ENCODE measurements at places on chromosomes 16 and 17. TPM values are rescaled to one million over a fixed set of nuclear protein-coding genes. Genes with fewer than 3 reads are reported as not detected.

The HYDIN gene
- 12.9 TPM for polyA plus RNA-seq

The CD68 gene
- polyA plus RNA-seq, result 78.7 TPM

The MT1E gene
- 21.8 TPM for polyA plus RNA-seq

The GDE1 gene
- polyA plus RNA-seq, result 74.6 TPM

Data from right renal pelvis (tissue), 4 donors.